Stimulated activated CD8-positive, alpha-beta memory T cell treated with anti-CD3 and anti-CD28 coated beads, Interleukin-7, amount 100 ng/mL, for 24 hours (primary cell): ENCODE measurements at places on chromosomes 2 and 18.

- DNase-seq = no peak
Measured at GRCh38 chr18:45652303-45653080, 37.2 kb downstream of the SLC14A2 start.

DNA sequence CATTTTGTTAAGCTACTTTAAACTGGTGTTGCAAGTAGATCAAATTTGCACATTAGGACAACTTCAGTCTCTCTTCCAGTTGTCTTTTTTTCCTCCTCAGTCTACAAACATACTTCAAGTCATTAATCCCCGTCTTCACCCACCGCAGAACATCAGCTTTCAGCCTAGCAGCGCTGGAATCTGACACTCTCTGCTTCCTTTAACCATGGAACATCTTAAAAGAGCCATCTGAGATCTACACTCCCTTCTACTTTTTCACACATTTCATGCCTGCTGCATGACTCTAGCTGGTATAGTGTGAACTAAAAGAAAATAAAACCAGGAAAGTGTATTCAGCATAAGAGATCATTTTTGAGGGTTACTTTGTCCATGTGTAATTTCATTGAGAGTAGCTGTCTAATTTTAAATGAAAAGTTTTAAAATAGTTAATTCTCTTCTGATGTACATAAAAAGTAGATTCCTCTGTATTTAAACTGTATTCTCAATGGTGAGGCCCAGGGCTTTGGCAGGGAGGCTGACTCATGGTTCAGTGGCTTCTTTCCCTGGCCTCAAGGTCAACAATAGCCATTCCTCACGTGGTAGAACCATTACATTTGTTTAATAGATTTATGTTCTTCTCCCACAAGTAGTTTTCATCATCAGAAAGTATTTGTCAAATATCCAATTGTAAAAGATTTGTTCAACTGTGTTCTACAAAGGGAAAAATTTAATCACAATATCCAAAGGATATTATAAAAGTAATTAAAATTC is 16.5 kb downstream of the SGPP2 start:
- no peak for DNase-seq

DNA sequence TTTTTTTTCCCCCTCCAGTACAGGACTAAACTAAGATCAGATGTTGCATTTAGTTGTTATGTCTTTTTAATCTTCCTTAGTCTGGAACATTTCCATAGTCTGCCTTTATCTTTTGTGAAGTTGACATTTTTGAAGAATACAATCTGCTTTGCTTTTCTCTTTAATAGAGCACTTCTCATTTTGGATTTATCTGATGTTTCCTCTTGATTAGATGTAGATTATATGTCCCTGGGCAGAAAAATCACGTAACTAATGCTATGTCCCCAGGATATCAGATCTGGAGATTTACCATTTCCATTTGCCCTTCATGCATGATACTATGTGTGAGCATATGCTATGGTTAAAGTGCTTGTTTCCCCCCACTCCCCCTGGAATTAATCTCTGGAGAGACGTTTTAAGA is 6.2 kb downstream of the ZNF638 start:
- DNase-seq = no peak

DNA sequence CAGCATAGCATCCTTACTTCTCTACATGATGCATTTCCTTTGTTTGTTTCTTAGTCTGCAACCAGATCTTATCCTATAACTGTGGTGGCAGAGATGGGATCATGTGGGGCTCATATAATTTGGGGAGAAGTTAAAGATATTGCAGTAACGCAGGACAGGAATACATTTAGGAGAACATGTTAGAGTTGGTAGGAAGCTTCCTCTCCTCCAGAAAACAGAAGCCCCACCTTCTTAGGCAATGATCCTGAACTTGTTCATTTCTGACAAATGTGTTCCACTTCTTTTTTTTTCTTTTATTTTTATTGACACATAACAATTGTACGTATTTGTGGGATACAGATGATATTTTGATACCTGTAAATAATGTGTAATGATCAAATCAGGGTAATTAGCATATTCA is 99.9 kb downstream of the VSNL1 start:
- DNase-seq = no peak

GRCh38 chr2:239569401-239570090 is 168.7 kb upstream of the HDAC4 start:
- DNase-seq = no peak

- DNase-seq = no peak
Measured at GRCh38 chr2:29281086-29281915, 166.1 kb downstream of the CLIP4 start.

DNA sequence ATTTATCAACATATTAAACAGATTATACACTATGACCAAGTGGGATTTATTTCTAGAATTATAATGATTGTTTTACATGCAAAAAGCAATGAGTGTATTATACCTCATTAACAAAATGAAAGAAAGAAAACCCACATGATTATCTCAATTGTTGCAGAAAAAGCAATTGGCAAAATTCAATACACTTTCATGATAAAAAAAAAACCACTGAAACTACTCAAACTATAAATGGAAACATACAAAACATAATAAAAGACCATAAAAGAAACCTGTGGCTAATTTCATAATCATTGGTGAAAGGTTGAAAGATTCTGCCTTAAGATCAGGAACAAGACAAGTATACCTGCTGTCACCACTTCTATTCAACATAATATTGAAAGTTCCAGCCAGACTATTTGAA is 325.9 kb downstream of the AKAIN1 start:
- no peak for DNase-seq

GRCh38 chr2:153391131-153391530 is 87.4 kb downstream of the RPRM start:
- no peak for DNase-seq
